Endothelial cell of umbilical vein (primary cell): ENCODE measurements at places on chromosomes 12 and 14. TPM values are rescaled to one million over a fixed set of nuclear protein-coding genes. Genes with fewer than 3 reads are reported as not detected.

Gene CMTM5
- not detected in 2 replicates for total RNA-seq

Gene GPR84
- not detected in 2 replicates for total RNA-seq

Gene AKAP6
- 0.49 and 0.88 TPM in 2 replicates for total RNA-seq

Gene ALDH1L2
- total RNA-seq = 2.2 and 2.5 TPM in 2 replicates

Gene WNT1
- total RNA-seq = not detected in 2 replicates

Gene MOK
- total RNA-seq = 6.1 and 6.4 TPM in 2 replicates

Gene CRACR2A
- 14.9 and 15.9 TPM in 2 replicates for total RNA-seq

DNA sequence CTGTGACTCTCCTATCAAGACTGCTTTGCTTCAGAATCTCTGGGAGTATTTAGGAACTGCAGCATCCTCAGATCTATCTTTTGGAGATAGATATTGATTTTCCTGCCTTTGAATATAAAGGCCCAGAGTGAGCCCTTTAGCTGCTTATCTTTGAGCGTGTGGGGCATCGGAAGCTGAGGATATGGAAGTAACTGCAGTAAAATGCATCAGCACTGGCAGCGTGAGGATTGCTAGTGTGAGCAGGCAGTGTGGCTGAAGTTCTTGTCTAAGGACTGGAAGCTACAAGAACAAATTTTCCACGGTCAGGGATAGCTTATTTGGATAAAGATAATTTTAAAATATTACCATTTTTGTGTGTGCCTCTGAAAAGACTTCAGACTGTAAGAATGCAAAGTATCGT, 474.7 kb downstream of the NPAS3 start:
- no peak overlapping the region for H3K27ac ChIP-seq
- H3K4me3 ChIP-seq = no peak overlapping the region
- DNase-seq = no peak
- H3K36me3 ChIP-seq = no peaks in the 10 kb centered on the region

DNA sequence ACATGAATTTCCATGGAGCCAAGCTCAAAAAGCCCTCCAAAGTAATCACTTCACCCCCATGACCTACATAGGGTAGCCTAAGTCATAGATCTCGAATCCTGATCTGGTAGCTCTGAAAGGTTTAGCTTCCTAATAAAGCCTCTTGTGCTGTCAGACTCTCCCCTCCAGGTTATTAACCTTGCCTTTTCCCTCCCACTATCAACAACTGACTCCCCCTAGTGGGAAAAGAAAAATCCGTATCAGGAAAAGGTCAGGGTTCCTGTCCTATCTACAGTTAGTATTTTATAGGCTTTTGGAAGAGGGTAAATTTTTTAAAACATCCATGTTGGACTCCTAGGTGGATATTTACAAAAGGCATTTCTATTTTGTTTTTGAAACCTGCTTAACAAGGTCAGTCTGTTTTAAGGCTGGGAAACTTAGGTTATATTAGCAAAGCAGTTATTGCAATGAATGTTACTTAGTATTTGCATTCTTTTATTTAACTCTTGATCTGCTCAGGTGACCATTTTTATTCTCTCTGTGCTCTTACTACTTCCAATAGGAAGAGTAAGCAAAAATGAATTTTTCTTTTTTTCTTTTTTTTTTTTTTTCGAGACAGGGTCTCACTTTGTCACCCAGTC, 8.0 kb downstream of the YY1 start:
- no peak overlapping the region for H3K27ac ChIP-seq
- H3K36me3 ChIP-seq = no peaks in the 10 kb centered on the region
- no peak overlapping the region for H3K4me3 ChIP-seq
- peaks cover 3% of the 10 kb centered on the region for H3K4me1 ChIP-seq
- DNase-seq = peak; percentile 67
- no peaks in the 10 kb centered on the region for H3K27me3 ChIP-seq

- H3K27ac ChIP-seq = no peak overlapping the region
- H3K36me3 ChIP-seq = no peaks in the 10 kb centered on the region
- DNase-seq = peak; percentile 44
- no peaks in the 10 kb centered on the region for H3K27me3 ChIP-seq
These were observed 682.4 kb downstream of the SLC16A7 start for GRCh38 chr12:60278209-60278608.

DNA sequence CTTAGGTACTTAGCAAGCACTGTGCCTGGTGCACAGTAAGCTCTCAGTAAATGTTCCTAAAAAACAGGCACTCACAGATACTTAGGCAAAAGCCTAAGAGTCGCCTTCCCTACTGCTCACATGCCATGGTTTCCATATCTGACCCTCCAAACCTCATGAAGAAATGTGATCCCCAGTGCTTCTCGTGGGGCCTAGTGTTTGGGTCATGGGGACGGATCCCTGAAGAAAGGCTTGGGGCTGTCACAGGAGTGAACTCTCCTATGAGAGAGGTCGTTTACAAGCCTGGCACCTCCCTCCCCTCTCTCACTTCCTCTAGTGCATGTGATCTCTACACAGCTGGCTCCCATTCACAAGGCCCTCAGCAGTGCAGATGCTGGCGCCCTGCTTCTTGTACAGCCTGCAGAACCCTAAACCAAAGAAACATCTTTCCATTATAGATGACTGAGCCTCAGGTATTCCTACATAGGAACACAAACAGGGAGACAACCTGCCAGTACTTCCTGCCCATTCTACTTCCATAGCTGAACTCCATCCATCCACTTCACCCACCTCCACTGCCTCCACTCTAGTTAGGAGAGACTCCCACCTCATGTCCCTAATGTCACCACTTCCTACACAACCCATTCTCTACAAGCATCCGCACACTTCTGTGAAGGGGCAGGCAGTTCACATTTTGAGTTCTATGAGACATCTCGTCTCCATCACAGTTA, 2.9 kb downstream of the SLC15A4 start:
- H3K4me3 ChIP-seq = no peak overlapping the region
- no peak for DNase-seq
- H3K27ac ChIP-seq = no peak overlapping the region
- H3K4me1 ChIP-seq = peaks cover 5% of the 10 kb centered on the region
- no peaks in the 10 kb centered on the region for H3K27me3 ChIP-seq

GRCh38 chr14:74886001-74886400, 4.3 kb downstream of the DLST start:
- no peak overlapping the region for H3K27ac ChIP-seq
- peaks cover 30% of the 10 kb centered on the region for H3K4me1 ChIP-seq
- H3K36me3 ChIP-seq = peaks cover 7% of the 10 kb centered on the region
- H3K4me3 ChIP-seq = no peak overlapping the region
- no peak for DNase-seq

DNA sequence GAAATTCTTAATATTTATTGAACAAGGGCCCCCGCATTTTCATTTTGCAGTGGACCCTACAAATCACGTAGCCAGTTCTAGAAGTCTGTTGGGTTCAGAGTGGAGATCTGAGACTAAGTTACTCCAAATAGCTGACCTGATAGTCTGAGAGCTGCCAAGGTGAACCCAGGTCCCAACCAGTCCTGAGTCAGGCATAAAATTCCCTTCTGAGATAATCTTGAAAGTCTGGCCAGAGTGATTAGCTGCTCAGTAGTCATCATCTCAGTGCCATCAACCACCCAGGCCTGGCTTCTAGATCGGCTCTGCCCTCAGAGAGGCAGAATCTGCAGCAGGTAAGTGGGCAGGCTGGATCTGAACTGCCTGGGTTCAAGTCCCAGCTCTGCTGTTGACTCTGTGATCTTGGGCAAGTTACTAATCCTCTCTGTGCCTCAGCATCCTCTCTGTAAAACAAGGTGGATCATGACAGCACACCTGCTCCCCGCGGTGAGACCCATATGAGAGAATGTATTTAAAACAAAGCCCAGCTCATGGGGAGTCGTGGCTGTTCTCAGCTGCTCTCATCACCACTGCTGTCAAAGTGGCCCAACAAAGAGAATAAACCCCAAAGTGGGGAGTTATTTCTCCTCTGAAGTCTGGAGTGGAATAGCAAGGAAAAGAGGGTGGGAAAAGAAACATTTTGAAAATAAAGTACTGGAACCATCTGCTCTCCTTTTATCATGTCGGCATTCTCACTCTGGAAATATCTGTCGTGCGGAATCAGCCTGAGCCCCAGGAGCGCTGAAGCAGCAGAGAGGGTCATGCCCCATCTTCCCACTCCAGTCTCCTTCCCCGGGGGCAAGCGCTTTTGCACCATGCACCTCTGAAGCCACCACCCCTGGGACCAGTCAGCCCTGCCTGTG, 193.3 kb downstream of the DPF3 start:
- H3K36me3 ChIP-seq = no peaks in the 10 kb centered on the region
- no peak overlapping the region for H3K27ac ChIP-seq
- H3K4me1 ChIP-seq = no peaks in the 10 kb centered on the region

- H3K4me3 ChIP-seq = no peak overlapping the region
- DNase-seq = peak; percentile 16
- H3K4me1 ChIP-seq = peaks cover 10% of the 10 kb centered on the region
These were observed 367.5 kb downstream of the DAD1 start for GRCh38 chr14:22221508-22221907.
